GM12865 (cell line): ENCODE measurements at places on chromosomes 11 and 22.

DNA sequence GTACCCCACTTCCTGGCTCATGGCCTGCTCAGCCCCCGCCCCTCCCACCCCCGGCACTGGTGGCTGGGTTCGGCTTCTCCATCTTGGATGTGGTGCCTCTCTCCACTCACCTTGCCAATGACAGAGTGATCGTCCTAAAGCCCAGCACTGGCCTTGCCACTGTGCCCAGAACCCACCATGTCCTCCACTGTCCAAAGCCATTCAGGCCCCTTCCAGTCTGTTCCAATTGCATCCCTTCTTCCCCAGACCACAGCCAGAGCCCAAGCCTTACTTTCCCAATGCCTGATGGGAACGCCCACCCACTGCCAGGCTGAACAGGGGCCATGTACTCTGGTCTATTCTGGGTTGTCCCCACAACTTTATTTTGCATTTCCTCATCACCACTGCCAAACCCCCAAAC is 625.8 kb upstream of the B3GAT1 start:
- DNase-seq, result no peak

DNA sequence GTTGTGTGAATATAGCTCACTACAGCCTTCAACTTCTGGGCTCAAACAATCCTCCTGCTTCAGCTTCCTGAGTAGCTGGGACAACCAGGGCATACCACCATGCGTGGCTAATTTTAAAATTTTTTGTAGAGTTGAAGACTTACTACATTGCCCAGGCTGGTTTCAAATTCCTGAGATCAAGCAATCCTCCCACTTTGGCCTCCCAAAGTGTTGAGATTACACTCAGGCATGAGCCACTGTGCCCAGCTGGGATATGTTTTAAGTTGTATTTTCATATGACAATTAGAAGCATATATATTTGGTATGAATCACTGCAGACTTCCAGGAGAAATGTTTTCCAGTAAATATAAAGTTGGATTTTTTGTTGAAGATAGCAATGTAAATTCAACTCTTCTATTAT is 15.4 kb downstream of the DDX10 start:
- no peak for DNase-seq

GRCh38 chr11:130995266-130995665 is 79.0 kb upstream of the SNX19 start:
- DNase-seq, result peak; percentile 0

DNA sequence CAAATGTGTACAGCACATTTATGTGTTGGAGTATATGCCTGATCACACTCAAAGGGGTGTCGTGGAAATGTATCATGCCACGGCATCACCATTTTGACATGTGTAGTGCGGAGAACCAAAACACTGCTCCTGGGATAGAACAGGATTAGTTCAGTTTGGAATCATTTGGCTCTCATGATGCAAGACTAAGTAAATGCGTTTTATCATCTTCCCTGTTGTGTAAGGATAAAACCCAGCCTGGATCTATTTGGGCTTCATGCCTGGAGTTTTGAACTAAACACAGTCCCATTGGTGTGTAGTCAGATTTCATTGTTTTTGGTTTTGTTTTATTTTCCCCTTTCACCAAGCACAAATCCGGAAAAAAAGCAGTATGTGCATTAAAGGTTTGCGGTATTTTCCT is 574.3 kb downstream of the NTM start:
- no peak for DNase-seq

GRCh38 chr11:33646629-33647028 is 54.0 kb downstream of the C11orf91 start:
- no peak for DNase-seq

GRCh38 chr22:42067671-42068251 is 2.9 kb downstream of the NAGA start:
- no peak for DNase-seq

GRCh38 chr11:58773337-58773736 is 41.6 kb upstream of the GLYAT start:
- peak; percentile 11 for DNase-seq
